ENCODE measurements at places on chromosomes 2 and 18.

- no peak for DNase-seq
These were observed 51.9 kb downstream of the APLF start for GRCh38 chr2:68519236-68519635.

DNA sequence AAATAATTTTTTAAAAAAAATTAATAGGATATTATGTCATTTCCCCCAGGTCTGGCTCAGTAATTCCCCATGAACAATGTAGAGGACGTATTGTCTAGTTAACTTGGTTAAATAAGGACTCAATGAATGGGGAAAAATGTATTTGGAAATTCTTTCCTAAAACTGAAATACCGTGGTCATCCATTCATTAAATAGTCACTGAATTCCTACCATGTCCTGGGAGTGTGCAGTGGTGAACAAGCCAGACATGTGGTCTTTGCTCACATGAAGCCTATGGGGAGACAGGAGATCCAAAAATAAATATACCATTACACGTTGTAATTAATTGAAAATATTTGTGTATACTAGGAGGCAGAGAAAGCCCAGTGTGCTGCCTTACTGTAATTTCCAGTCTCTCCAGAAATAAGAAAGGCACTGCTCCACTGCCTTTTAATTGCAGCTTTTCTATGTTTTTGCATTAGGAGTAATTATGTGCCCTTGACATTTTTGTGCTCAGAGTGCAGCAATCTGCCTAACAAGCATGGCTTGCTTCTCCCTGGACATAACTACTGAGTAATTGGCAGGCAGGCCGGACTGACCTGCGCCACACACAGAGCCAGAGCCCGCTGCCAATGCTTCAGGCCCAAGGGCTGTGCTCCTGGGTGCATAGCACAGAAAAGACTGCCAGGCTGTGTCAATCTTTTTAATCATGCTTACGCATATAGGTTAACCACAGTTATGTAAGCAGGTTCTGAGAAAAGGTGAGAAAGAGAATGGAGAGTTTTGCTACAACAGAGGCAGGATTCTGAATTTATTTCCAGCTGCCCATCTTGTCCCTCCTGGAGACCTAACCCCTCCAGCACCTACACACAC lies 22.2 kb upstream of the TTC39C start:
- DNase-seq = no peak

DNA sequence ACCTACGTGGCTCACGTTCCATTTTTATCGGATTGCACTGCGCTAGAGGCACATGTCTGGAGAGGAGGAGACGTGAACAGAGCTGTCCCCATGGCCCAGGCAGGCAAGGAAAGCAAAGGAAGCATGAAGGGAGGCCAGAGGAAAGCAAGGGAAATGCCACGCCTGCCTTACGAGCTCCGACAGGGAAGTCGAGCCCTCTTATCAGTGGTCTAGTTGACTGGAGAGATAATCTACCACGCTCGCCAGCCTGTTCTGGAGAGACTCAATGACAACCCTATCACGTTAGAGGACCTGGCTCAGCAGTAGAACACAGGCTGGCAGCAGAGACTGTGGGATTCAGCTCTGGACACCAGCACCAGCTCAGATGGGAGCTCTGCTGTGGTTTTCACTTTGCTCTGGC lies 202.6 kb upstream of the ID2 start:
- DNase-seq = no peak

- DNase-seq = no peak
These were observed 82.0 kb downstream of the STK39 start for GRCh38 chr2:168165397-168165796.

DNA sequence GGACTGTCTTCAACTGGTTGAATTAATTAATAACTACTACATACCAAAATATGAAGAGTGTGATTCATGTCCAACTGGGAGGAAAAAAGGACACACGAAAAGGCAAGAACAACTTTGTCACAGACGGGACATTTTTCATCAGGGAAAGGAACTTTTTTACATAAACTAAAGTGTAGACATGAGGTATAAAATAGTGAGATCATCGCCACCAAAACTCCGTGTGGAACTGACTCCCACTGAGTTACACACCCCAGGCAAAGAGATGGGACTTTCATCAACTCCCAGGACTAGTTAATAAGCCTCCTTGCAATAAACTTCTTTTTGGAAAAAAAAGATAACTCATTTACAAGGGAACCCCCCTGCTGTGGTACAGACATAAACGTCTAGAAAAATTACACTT lies 12.9 kb upstream of the NMI start:
- DNase-seq = no peak

- DNase-seq = no peak
These were observed 28.9 kb upstream of the ACTR2 start for GRCh38 chr2:65198737-65199136.

DNA sequence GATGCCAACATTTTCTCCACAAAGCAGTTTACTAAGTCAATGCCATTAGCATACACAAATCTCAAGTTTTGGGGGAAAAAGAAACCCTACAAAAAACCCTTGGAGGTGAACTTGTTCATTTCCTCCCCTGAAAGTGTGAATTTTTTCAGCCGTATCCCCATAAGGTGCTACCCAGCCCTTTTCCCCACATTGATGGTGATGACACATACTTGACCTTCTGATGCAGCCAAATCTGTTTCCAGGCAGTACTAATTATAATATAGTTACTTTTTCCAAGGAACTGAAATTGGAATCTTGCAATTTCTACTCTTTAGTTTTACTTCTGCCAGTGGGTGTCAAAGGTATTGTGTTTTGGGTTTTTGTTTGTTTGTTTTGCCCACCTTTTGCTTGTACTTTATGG lies 474.5 kb downstream of the TGIF1 start:
- no peak for DNase-seq

DNA sequence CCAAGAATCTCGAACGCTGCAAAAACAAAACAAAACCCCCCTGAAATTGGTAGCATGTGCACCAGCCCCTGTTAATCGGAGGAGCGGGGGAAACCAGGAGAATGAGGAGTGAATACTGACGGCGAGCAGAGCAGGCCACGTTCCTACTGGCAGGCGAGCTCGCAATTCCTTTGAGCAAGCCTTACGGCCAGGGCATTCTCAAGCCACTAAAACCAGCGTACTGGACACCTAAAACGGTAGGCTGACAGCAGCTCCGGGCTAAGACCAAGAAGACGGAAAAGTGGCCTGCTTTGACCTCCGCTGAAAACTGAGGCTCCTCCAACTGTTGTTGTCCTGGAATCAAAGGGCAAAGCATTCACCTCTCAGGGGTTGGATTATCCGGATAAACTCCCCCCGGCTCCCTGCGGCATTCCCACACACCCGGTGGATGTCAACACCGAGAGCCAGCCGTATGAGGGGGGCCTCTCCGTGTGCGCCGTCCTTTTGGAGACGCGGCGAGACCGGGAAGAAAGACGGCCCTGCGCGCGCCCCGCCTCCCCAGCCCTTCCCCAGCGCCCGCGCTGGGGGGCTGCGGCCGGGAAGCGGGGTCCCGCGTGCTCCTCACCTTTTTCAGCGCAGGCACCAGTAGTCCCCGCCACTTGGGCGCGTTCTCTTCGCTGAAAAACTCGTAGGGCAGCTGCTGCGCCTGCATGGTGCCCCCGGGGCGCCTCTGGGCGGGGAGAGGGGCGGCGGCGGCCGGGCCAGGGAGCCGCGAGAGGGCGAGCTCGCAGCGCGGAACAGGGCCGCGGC lies 925 bp downstream of the SOS1 start:
- DNase-seq = peak; percentile 41

DNA sequence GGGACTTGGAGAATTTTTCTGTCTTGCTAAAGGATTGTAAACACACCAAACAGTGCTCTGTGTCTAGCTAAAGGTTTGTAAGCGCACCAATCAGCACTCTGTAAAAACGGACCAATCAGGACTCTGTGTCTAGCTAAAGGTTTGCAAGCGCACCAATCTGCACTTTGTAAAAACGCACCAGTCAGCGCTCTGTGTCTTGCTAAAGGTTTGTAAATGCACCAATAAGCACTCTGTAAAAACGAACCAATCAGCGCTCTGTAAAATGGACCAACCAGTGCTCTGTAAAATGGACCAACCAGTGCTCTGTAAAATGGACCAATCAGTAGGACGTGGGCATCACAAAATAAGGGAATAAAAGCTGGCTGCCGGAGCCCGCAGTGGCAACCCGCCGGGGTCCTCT lies 16.5 kb downstream of the ABI2 start:
- no peak for DNase-seq

GRCh38 chr2:219010162-219010756 lies 17.0 kb upstream of the CRYBA2 start:
- DNase-seq = no peak

DNA sequence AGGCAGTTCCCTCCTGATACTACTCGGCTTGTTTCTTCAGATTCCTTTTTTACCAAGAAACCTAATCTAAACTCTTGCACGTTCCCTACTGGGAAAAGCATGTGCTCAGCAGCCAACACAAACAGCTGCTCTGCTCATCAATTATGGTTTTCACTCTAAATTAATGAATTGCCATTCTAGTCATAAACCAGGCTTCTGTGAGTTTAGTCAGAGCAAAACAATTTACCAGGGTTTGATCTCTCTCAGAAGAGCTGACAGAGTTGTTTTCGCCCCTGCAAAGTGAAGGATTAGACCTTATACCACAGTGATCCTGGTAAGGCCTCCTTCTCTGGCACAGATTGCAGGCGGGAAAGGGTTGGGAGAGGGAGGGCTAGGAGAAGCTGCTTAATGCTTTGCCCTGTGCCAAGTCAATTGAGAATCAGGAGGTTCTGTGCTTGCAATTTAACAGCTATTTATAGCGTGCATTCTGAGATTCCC lies 57.2 kb downstream of the REEP1 start:
- no peak for DNase-seq

GRCh38 chr2:88018909-88019308 lies 2.6 kb upstream of the RNU2-63P start:
- no peak for DNase-seq

DNA sequence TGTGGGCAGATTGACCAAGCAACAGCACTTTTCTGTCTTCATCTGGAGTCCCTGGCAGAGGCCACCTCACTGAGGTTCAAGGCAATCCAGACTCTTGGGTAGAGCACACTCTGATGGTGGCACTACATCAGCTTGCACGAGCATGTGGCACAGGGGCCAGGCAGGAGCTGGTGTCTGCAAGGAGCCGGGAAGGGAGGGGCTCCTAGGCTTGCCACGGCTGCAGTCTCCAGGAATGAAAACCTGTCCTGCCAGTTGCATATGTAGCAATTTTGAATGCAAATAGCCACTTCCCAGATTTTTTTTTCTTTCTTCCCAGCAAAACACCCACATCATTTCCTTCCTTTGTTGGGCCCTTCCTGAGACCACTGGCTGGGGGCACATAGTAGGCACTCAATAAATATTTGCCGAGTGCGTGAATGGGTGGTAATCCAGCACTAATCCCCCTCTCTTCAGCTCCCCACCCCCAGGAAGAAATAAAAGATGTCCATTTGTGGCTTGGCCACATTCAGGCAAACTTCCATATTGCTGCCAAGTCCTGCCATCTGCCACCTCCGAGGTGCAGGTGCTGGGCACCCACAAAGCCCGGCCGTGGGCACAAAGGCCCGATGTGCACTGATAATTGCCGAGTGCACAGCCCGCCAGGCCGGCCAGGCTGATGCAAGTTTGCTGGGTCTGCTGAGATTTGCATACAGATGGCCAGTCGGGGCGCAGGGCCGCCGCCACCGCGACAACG lies 72.4 kb downstream of the MYCN start:
- DNase-seq = no peak

GRCh38 chr18:37778417-37779165 lies 213.0 kb upstream of the CELF4 start:
- DNase-seq = no peak

DNA sequence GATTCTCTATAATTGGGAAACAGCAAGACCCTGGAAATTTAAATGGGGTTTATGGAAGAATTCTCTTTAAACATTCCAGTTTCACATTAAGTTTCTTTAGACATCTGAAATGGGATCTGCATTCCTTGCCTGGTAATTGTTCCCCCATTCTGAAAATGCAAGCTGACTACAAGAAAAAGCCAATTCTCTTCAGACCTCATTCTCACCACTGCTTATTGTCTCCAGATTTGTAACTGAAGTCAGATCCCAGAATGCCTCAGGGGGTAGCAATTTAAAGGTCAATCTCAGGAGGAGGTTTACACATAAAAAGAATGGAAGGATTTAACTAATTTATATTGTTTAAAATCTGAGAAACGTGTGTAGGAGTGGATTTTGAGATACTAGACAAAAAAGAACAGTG lies 41.2 kb downstream of the COL3A1 start:
- no peak for DNase-seq

DNA sequence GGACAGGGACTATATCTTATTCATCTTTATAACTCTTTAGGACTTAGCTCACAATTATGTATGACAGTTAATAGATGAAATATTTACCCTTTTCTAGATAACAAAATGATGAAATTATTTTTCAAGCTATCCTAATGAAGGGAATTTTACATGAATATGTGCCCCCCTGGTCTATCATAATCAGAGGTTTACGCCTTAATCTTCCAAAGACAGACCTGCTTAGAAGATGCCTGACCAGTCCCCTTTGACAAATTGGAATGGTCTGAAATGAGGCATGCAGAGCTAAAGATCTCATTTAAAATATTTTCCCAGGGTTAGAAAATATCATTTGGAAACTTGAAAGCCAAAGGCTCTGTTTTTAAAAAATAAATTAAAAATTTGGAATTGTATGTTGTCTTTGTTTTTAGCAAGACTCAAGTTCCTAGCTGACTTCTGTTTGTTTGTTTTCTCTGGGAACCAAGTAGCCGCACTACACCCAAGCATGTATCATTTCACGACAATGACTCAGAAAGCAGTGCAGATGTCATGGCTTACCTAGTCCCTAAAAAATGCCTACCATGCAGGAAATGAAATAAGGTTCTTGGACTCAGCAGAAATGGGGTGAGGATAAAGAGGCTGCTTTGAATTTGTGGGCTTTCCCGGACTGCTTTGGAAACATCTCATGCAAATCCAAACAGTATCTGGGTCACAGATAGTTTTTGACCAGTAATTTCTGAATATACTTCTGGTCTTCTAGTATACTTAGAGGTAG lies 162.1 kb downstream of the ZEB2 start:
- DNase-seq = no peak

DNA sequence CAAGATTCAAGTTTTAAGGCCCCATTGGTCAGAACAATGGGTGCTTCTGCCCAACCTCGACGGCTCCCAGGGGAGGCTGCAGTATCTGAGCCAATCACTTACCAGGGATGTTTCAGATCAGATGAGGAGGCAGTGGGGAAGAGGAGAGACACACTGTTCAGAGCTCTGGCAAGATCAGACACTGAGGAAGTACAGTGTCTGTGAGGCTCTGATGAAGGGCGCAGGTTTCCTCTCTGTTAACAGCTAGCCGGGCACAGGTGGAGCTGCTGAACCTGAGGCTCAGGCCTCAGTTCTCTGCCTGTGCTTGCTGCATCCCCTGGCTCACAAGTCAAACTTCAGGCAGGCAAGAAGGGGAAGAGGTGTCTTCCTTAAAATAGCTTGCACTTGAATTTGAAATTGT lies 69.7 kb downstream of the TPO start:
- DNase-seq = no peak

DNA sequence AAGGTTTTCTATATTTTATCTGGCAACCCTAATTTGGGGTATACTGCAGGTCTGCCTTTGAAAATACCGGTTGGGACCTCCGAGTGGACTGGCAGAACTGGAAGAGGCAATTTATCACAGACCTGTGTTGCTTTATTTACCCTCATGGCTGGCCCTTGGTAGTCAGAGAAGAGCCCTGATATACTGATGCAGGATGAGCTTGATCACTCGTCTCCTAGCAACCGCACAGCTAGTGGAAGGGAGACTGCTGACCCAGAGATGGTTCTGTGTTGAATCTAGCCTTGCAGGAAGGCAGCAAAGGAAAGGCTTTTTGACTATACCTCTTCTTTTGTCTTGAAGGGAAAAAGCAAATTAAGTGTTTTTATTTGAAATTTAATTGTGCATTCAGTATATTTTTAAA lies 154.7 kb downstream of the EML6 start:
- DNase-seq = no peak
